ENCODE measurements at places on chromosomes 4 and X. TPM values are rescaled to one million over a fixed set of nuclear protein-coding genes. Genes with fewer than 3 reads are reported as not detected.

Gene CACNA1F
- total RNA-seq: not detected

Gene SPON2
- total RNA-seq: not detected

Gene DKK2
- total RNA-seq: not detected

Gene POU3F4
- total RNA-seq: not detected

Gene SLIT2
- total RNA-seq: 0.06 TPM

Gene SLC30A9
- total RNA-seq: 29.3 TPM

Gene RAB41
- not detected for total RNA-seq

Gene ZNF185
- total RNA-seq: 6.3 TPM

Gene IRF2
- total RNA-seq: 16.8 TPM

Gene AKAP4
- total RNA-seq: not detected

Gene CD40LG
- total RNA-seq: not detected

Gene HS3ST1
- 0.30 TPM for total RNA-seq

Gene EREG
- total RNA-seq: 50.5 TPM

Gene USP9X
- 27.4 TPM for total RNA-seq

Gene STBD1
- 6.5 TPM for total RNA-seq

Gene CPZ
- 0.33 TPM for total RNA-seq

Gene TLR10
- not detected for total RNA-seq

Gene ODAPH
- total RNA-seq: 0.23 TPM

Gene HTR2C
- not detected for total RNA-seq

Gene USP51
- total RNA-seq: 0.69 TPM

Gene PLXNB3
- 3.7 TPM for total RNA-seq

Gene SEC24D
- total RNA-seq: 17.3 TPM

Gene MAGEB17
- total RNA-seq: not detected

Gene PABPC5
- not detected for total RNA-seq

Gene RIBC1
- 0.74 TPM for total RNA-seq

Gene TBX22
- not detected for total RNA-seq

Gene SPIN2A
- total RNA-seq: 0.15 TPM

Gene DDIT4L
- 0.69 TPM for total RNA-seq

Gene CFAP47
- 0.02 TPM for total RNA-seq

Gene EGFL6
- not detected for total RNA-seq

Gene RNF150
- 0.29 TPM for total RNA-seq

Gene TEX11
- total RNA-seq: not detected

Gene SPANXN3
- not detected for total RNA-seq

Gene MAGEA2B
- total RNA-seq: not detected

Gene PORCN
- 16.1 TPM for total RNA-seq

Gene XPNPEP2
- not detected for total RNA-seq

Gene RTL3
- not detected for total RNA-seq

Gene POU4F2
- total RNA-seq: not detected

Gene HTT
- 14.3 TPM for total RNA-seq

Gene XK
- total RNA-seq: 0.27 TPM

Gene ENAM
- not detected for total RNA-seq

Gene SPIN3
- 5.8 TPM for total RNA-seq

Gene WNK3
- total RNA-seq: not detected

Gene RHOXF2B
- not detected for total RNA-seq

Gene DUSP9
- total RNA-seq: 1.6 TPM

Gene MAOB
- 0.13 TPM for total RNA-seq

Gene HSFX1
- total RNA-seq: 0.31 TPM

Gene DNAAF6
- not detected for total RNA-seq

Gene TLR7
- 0.04 TPM for total RNA-seq

Gene MMRN1
- not detected for total RNA-seq
